DMS79 treated with DMSO at 0.1 percent for 48 hours (cell line): ENCODE measurements at places on chromosomes 5 and 9.

- DNase-seq = no peak
Measured at GRCh38 chr5:33891788-33892619, at the start of gene ADAMTS12. Gene ADAMTS12, minus strand, starts transcription at chr5:33891990. Its CDS starts 134 bp downstream, at chr5:33891856.

GRCh38 chr5:138573949-138574670 lies 1.1 kb downstream of the HSPA9 start:
- DNase-seq = no peak

- no peak for DNase-seq
Measured at GRCh38 chr9:131161585-131161984, 36.2 kb downstream of the NUP214 start.

GRCh38 chr9:97925497-97926334 lies 3.4 kb upstream of the TRMO start:
- DNase-seq = no peak

DNA sequence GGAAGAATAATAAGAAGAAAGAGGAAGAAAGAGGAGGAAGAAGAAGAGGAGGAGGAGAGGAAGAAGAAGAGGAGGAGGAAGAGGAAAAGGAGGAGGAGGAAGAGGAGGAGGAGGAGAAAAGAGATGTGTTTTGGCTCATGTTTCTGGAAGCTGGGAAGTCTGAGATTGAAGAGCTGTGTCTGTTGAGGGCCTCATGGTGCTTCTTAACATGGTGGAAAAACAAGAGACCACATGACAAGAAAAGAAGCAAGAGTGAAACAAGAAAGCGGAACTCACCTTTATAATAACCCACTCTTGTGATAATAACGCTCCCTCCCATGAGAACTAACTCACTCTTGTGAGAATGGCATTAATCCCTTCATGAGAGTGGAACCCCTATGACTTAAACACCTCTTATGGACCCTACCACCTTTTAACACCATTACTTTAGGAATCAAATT lies 36.1 kb upstream of the RANBP6 start:
- no peak for DNase-seq

DNA sequence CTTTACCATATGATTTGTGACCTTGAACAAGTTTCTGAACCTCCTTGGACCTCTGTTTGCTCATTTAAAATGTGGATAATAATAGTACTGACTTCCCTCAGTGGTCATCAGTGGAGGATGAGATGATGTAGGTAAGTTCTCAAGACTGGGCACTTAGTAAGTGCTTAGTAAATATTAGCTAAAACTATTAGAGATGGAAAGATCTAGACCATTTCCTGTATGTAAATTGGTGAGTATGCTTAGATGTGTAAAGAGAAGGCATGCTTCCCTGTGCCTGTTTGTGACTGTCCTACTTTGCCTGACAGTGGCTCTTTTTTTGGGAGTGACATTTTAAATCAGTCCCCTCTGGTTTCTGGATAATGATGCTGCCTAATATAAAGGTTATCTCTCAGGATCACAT lies 288.1 kb downstream of the GABRB2 start:
- DNase-seq = no peak

- DNase-seq = no peak
Measured at GRCh38 chr9:121294866-121295661, 27.1 kb downstream of the GSN start.

DNA sequence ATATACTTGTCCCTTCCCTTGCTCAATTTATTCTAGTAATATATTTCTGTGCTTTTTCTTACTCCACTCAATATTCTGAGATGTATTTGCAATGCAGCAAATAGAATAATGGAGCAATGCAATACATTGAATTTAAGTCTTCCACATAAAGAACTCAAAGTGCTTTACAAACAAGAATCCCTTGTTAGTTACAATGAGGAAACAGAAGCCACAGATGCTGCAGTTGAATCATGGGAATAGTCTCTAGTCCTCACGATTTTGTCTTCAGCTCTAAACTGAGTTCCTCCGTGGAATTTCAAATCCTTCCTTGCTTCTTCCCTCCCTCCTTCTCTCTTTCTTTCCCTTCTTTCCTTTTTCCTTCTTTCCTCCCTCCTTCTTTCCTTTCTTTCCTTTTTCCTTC lies 12.5 kb upstream of the TAS2R1 start:
- no peak for DNase-seq

GRCh38 chr5:116388564-116389258 lies 185.9 kb downstream of the SEMA6A start:
- no peak for DNase-seq

- peak; percentile 5 for DNase-seq
Measured at GRCh38 chr5:96324708-96325107, 108.3 kb downstream of the PCSK1 start.

- DNase-seq = peak; percentile 6
Measured at GRCh38 chr9:86202338-86202882, 57.0 kb downstream of the C9orf153 start.

DNA sequence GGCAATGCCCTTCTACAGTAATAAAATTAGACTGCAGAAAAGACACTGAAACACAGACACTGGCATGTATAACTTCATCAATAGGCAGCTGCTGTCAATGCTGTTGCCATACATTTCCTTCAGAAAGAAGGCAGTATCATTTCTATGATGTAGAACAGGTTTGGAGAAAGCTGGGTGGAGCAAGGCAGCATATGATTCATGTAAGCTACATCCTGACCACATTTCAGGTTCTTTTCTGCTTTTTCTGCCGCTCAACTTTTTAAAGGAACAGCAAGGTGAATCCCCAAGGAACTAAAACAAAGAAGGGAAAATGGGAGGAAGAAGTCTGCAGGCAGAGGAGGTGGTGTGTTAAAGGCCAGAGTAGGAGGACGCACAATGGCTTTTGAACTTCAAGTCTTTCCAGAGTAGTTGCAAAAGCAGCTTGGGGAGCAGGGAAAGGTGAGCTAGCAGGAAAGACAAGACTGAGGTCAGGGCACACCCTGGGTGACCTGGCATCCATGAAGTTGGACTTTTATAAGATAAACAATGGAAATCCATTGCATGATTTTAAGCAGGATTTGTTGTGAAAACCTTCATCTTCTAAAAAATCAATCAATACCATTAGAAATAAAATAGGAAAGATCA lies 142.1 kb downstream of the MED10 start:
- DNase-seq = no peak

DNA sequence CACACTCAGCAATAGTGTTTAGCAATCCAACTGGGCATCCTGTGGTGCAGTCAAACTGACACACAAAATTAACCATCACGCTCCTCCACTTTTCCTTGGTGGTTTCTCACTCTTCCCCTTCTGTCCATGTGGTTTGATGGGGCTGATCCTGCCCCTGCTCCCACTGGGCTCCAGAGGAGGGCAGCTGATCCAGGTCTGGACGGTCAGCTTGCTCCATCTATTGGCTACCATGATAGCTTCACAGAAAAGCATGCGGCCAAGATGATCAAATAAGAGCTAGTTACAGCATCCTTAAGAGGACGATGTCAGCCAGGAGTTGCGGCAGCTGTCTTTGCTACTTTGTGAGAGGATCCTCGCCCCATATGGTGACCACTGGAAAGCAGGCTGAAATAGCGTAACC lies 29.6 kb upstream of the RANBP17 start:
- no peak for DNase-seq

GRCh38 chr5:17180330-17180843 lies 37.0 kb upstream of the BASP1 start:
- DNase-seq = no peak

- DNase-seq = no peak
Measured at GRCh38 chr5:8478326-8478725, 609.4 kb downstream of the MTRR start.

GRCh38 chr9:126236273-126236672 lies 90.4 kb upstream of the MVB12B start:
- DNase-seq = no peak

DNA sequence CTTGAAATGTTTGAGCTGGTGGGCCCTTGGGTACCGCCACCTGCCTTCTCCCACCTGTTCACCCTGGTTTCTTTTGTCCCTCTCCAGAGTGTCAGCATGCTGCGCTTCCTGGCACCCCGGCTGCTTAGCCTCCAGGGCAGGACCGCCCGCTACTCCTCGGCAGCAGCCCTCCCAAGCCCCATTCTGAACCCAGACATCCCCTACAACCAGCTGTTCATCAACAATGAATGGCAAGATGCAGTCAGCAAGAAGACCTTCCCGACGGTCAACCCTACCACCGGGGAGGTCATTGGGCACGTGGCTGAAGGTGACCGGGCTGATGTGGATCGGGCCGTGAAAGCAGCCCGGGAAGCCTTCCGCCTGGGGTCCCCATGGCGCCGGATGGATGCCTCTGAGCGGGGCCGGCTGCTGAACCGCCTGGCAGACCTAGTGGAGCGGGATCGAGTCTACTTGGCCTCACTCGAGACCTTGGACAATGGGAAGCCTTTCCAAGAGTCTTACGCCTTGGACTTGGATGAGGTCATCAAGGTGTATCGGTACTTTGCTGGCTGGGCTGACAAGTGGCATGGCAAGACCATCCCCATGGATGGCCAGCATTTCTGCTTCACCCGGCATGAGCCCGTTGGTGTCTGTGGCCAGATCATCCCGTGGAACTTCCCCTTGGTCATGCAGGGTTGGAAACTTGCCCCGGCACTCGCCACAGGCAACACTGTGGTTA lies 3.3 kb downstream of the ALDH1B1 start:
- DNase-seq = no peak

- no peak for DNase-seq
Measured at GRCh38 chr5:66417781-66418180, 178.4 kb upstream of the MAST4 start.

DNA sequence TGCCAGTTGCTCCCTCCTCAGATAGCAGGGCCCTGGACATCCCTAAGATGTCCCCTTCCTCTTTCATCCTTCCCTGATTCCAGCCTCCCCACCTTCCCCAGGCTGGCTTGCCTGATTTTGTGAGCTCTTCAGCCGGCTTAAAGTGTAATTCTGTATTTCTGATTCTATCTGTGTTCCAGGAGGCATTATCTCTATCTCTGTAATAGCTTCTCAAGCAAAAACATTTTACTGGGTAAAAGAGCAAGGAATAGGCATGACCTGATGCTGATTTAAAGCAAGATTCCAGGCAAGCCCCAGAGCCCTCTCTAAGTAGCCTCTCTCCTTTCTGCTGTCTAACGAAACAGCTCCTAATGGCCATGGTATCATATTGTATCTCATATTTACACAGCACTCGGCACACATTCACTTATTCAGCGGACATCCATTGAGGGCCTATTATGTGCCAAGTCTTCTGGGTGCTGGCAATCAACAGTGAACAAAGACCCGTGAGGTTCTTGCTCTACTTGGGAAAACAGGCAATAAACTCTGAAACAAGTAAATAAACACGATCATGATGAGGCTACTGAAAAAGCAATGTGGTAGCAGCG lies 100.9 kb upstream of the MSX2 start:
- no peak for DNase-seq

GRCh38 chr9:87793292-87793691 lies 67.4 kb downstream of the CTSL start:
- DNase-seq = no peak

- no peak for DNase-seq
Measured at GRCh38 chr9:129544761-129545160, 76.1 kb downstream of the C9orf50 start.

GRCh38 chr5:73355108-73355507 lies 93.5 kb downstream of the FOXD1 start:
- no peak for DNase-seq

- no peak for DNase-seq
Measured at GRCh38 chr5:73812457-73812856, 186.5 kb downstream of the ARHGEF28 start.

DNA sequence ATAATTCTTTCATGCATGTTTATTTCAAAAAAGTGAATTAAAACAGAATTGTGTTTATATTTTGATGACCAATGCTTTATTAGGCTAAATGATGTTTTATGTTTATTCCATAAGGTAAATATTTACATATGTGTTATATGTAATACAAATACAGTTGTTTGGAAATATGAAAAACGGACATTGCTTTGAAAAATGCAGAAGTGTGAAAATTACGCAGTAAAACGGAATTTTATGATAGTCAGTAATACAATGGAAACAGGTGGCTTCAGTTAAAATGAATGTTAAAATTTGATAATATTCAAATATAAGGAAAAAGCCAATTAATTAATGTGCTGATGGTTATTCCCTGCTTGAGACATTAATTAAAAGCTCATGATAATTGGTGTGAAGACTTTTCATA lies 1633.8 kb downstream of the MAT2B start:
- no peak for DNase-seq

DNA sequence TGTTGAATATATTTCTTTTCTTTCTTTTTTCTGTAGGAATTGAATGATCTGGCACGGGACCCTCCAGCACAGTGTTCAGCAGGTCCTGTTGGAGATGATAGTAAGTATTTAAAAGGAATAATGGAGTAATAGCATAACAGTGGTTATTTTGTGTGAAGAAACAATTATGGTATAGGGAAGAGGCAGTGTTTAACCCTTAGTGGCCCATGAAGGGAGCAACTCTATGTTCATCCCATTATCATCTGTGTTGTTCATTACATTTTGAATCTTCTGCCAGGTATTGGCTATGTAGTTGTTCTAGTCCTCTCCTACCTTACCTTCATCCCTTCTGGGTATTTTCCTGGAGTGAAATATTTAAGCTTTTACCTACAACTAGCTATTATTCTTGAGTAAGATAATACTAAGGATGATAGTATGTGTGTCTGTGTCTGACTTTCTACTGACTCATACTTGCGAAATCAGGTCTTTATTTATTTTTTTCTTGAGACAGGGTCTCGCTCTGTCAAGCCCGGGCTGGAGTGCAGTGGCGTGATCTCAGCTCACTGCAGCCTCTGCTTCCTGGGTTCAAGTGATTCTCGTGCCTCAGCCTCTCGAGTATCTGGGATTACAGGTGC lies 39.3 kb downstream of the UBE2D2 start:
- DNase-seq = no peak

DNA sequence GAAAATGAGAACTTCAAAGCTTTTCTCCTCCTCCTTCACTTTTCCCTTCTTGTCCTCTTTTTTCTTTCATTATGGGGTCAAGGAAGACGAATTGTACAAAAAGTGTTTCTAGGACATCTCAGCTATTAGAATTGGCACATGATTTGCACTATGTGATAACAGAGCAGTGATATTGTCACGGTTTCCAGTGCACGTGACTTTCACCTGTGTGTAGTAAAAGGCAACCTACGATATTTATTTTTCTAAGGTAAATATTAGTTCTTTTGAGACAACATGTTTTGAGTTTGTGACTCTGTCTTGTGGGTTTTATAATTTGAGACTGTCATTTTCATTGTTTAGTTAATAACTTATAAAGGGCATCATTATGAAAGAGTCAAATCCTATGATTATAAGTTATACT lies 213.1 kb downstream of the PSAT1 start:
- no peak for DNase-seq

- no peak for DNase-seq
Measured at GRCh38 chr9:133355881-133356357, 368 bp downstream of the SURF1 start.

- DNase-seq = no peak
Measured at GRCh38 chr5:150862070-150862469, 15.7 kb downstream of the IRGM start.

DNA sequence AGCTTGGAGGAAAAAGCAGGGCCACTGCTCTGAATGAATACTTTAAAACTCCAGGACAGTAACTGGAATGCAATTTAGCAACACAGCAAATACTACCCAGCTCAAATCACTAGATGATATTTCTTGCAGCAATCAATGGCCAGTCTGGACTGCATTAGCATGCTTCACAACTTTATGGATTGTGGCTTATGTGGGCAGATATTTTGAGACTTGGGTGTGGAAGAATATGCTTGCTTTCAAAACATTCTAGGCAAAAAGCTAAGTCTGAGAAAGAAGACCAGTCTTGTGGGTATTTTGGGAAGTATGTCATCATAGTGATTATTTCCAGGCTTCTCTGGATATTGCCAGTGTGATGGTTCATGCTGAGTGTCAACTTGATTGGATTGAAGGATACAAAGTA lies 3.1 kb downstream of the RANBP3L start:
- no peak for DNase-seq

GRCh38 chr9:38686933-38687332 lies 33.0 kb downstream of the FAM240B start:
- no peak for DNase-seq
